ENCODE measurements at places on chromosomes 5 and 9.

- no peak for DNase-seq
Observed at GRCh38 chr9:109975574-109976295, 195.7 kb downstream of the PALM2AKAP2 start.

DNA sequence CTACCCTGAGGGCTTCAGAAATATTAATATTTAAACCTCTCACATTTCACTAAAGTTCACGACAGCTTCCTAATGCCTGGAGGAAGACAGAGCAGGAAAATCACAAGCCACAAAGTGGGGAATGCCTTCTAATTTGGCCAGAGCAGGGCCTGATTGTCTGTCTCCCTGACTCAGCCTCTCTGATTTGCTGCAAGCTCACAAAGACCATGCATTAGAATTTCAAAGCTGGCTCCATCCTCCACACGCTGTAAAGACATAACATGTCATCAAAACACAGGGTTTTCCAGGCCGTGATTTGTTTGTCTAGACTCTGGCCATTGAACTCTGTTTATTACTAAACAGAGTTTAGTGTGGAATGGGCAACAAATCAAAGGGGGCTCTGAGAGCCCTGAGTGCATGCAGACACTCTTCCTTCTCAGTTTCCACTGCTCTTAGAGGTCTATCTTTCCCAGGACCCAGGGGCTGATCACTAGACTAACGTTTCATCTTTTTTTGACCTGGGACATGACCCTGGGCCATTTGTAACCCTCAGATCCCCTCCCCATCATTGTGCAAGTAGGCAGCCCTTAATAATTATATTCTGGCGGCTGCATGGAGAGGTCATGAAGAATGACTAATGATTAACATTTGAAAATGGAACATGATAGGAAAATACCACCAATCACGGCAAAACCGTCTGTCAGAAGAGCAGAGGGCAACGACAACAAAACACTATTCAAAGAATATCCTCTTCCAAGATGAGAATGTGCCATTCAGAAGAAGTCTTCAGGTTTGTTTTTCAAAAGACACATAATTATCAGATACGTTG, 140.2 kb downstream of the ENC1 start:
- no peak for DNase-seq

DNA sequence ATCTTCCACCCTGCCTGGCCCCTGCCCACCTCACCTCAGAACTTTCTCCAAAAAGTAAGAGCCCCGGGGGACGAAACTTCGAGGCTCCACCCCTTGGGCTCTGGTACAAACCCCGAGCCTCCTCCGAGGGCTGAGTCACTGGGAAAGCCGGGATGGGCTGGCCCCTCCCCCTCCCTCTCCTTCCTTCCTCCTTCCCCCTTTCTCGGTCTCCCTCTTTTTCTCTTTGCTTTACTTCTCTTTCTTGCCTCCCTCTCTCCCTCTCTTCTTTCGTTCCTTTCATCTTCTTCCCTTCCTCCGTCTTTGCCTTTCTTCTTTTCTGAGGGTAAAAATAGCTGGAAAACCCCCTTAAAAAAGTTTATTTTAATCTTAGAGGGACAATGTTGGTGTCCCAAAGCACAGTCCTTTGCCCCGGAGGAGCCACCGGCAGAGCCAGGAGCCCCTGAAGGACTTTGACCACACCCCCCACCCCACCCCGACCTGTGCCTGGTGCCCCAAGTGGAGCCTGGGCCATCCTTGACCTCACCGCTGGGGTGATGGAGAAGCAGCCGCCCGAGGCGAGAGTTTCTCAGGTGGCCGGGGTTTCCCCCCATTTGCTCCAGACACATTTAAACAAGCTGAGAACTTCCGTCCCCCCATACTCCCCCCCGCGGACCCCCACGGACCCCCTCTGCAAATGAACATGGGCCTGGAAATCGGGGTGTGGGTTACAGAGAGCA, 5.7 kb upstream of the NOTCH1 start:
- DNase-seq: no peak

DNA sequence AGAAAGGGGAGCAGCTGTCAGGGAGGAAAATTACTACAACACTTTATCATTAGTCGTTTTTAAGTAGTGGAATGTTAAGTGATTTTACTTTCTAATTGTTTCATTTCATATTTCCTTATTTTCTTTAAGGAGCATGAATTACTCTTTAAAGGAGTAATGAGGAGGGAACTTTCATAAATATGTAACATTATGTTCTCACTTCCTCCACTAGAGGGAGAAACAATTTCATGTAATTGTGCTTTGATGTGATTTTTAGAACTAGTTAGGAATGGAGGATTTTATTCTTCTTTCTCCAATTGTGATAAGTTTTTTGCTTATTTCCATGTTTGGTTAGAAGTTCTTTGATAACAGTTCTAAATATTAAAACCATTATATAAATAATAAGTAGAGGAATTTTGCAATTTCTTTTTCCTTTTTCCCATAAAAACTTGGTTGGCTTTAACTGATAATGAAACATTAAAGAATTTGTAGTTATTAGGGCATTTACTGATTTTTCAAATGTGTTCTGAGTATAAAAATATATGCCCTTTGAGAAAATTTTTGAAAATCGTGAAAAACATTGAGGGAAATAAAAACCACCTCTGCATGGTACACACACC, 25.6 kb downstream of the CEP78 start:
- no peak for DNase-seq

DNA sequence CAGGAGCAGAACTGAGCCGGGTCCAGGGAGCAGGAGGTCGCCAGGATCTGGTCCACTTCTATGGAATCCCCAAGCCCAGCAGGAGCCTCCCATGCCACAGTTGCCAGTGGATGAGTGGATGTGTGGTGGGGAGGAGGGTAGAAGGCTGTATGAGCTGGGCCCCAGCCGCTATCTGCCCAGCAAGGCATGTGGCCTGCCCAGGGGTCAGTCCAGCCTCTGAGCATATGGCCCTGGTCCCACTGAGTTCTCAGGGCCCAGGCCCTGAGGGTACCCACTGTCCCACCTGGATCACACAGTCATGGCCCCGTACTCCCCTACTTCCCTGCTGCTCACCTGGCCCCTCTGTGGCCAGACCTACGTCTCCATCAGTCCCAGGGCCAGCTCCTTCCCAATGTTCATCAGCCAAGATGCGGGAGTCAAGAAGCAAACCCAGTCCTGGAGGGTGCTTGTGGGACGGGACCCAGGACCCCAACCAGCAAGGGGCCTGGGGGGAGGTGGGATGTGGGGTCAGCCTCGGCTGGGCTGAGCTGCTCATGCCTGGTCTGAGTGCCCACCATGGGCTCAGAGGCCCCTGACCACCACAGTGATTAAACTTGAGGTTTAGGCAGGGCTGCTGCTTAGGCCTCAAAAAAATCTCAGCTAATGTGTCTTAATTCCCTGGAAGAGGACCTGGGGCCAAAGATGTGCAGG, 152.7 kb downstream of the COL23A1 start:
- no peak for DNase-seq

- DNase-seq: no peak
Observed at GRCh38 chr5:41788941-41789368, 81.3 kb downstream of the OXCT1 start.

DNA sequence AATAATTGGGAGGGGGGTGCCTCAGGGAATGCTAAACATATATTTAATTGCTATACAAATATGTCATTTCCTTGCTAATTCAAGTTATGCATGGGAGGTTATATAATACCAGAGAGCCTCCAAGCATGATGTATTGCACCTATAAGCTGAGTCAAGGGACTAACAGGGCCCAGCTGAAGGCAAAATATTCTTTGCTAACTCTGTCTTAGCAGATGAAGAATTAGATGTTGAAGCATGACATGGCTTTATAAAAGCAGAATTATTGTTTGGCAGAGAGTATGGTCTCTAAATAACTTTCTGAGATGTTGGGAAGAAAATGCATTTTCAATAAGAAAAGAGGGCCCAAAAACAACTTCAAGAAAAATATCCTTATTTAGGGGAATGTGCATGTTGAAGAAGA, 60.4 kb downstream of the SGCD start:
- DNase-seq: no peak

DNA sequence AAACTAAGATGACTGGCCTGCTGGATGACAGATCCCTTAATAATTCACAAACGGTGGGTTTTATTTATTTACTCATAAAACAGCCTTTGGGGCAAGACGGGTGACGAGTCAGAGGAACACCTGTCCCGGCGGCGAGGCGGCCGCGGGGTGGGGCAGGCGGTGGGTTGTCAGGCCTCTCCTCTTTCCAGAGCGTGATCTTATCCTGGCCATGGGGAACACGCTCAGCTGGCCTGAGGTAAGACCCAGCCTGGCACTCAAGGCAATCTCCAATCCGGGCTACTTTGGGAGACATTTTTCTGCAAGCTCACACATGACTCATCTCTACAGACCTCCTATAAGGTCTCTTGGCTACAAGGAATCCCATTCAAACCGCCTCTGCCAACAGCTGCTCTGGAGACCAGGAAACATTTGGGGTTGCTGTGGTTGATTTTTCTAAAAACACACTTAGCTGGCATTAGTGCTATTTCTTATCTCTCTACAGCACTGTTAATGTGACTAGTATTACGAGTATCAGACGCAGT, 6.3 kb downstream of the RAPGEF1 start:
- peak; percentile 25 for DNase-seq

GRCh38 chr9:116546711-116547581, 140.2 kb upstream of the TRIM32 start:
- no peak for DNase-seq

DNA sequence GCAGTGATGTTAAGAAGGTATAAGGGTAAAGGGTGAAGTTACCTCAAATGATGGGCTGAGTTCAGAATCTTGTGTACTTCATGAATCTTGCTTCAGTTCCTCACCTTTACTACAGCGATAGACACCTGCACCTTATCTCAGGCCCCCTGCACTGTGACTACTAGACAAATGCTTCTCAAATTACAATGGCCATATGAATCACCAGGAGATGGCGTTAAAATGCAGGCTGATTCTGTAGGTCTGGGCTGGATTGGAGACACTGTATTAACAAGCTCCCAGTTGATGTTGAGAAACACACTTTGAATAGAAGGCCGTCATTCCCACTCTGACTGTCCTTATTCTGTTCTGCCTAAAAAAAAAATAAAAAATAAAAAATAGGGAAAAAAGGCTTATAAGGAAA, 29.8 kb downstream of the TARS1 start:
- no peak for DNase-seq

- no peak for DNase-seq
Observed at GRCh38 chr9:3436629-3437420, 89.0 kb downstream of the RFX3 start.

DNA sequence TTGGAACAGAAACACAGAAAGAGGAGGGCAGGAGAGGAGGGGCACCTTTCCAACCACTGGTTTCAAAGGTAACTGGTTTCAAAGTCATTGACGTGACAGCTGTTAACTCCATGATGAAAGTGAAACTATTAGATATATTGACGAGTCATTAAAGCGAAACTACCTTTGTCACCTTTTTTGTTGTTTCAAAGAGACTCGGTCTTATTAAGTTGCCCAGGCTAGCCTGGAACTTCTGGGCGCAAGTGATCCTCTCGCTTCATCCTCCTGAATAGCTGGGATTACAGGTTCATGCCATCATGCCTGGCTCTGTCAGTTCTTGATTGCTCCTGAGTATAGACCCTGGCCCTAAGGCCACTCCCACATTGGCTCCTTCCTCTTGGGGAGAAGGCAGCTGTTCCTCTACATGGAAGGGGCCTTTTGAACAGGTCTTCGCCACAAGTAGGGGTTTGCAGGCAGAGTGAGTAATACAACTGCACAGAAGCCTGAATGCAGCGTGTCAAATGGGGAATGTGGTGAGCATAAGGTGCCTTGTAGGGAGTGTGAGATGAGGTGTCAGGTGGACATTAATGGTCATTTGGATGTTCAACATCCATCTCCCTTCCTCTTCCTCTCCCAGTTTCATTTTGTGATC, 3.4 kb upstream of the F12 start:
- DNase-seq: no peak

GRCh38 chr5:55915783-55916182, 64.6 kb downstream of the IL31RA start:
- no peak for DNase-seq

GRCh38 chr5:61926911-61927310, 379.1 kb upstream of the KIF2A start:
- DNase-seq: no peak

DNA sequence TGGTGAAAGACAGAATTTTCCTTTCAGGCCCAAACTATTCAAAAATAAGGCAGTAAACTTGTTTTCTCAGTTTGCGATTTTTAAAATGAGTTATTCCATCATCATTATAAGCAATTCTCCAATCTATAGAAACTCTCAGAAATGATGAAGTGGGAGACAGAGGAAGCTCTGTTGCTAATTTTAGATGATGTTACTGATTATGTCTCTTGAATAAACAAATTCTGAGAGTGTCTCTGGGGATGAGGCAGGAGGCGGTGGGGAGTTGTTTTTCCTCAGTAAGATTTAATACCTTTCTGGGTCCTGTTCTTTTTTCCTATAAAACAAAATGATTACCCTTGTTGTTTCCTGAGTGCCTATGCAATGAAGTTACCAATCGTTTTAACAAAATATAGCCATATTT, 43.9 kb upstream of the TEX48 start:
- no peak for DNase-seq

GRCh38 chr5:67793418-67793817, 422.1 kb upstream of the PIK3R1 start:
- no peak for DNase-seq

DNA sequence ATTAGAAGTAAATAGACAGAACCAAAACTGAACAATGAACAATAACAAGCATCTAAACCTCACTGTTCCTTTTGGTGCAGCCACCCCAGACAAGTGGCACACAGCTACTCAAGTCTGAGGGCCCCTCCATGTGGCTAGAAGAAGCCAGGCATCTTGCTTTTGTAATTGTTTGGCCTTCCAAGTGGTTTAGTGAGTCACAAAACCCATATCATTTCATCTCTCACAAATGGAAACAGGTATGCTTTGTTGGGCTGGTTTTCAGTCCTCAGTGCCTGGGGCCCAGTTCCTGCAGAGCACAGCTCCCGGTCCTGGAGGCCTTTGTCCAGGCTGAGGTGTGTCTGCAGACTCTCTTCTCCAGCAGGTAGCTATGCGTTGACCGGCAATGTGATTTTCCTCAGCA, 16.7 kb downstream of the PRLR start:
- no peak for DNase-seq

DNA sequence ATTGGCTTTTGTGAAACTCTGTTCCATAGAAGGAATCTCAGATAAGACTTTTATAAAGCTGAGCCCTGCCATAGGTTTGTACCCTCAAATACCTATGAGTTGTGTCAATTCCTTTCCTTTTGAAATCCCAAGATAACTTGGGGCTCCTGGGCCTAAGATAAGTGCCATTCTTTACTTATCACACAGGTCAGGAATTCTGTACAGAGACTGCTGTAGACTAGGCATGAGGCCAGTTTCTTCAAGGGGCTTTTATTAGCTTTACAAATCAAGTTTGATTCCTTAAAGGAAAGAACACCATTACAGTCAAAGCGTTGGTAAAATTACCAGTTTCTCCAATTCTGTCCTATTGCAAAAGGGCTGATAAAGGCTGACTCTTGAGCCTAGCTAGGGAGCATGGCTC, 39.2 kb downstream of the SHC3 start:
- DNase-seq: no peak
